ENCODE measurements at places on chromosomes 7 and 10.

GRCh38 chr10:102608487-102608886, 35.8 kb upstream of the TRIM8 start:
- no peak for DNase-seq

DNA sequence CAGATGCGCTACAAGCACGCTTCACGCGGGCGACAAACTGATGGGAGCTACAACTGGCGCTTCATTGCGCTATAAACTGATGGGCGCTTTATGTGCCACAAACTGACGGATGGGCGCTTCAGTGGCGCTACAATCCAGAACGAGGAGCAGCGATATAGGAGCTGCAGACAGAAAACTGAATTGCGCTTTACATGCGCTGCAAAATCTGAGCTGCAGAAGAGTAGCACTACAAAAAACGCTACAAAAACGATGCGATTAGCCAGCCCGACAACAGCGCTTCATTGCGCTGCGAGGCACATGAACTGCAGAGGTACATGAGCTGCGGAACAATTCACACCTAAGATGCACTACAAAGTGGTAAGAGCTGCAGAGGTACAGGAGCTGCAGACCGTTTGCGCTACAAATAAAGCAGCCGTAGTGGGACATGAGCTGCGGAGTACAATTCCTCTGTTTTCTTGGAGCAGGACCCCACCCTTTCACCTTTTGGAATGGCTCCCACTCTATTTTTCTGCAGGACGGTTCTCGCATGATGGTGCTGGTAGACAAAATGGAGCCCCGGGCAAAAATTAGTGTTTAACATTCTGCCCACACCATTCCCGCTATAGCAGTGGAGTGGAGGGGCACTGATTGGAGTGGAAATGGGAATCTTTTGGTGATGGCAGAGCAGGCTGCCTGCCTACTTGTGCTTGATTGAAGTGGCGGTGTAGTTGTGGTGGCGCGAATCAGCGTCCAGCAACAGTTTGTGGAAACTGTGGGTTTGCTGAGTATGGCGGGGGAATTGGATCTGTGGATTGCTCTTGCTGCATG, 1.2 kb upstream of the SGCE start:
- no peak for DNase-seq

DNA sequence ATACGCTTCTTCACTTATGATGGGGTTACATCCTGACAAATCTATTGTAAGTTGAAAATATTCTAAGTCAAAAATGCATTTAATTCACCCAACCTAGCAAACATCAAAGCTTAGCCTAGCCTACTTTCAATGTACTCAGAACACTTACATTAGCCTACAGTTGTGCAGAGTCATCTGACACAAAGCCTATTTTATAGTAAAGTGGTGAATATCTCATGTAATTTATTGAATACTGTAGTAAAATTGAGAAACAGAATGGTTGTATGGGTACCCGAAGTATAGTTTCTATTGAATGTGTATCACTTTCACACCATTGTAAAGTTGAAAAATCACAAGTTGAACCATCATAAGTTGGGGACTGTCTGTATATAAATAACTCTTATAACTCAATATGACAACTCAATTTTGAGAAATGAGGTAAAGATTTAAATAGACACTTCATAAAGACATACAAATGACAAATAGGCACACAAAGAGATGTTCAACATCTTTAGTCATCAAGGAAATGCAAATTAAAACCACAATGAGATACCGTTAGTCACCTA, 73.9 kb downstream of the C10orf90 start:
- DNase-seq: no peak

GRCh38 chr7:156021471-156021870, 209.2 kb upstream of the SHH start:
- no peak for DNase-seq

DNA sequence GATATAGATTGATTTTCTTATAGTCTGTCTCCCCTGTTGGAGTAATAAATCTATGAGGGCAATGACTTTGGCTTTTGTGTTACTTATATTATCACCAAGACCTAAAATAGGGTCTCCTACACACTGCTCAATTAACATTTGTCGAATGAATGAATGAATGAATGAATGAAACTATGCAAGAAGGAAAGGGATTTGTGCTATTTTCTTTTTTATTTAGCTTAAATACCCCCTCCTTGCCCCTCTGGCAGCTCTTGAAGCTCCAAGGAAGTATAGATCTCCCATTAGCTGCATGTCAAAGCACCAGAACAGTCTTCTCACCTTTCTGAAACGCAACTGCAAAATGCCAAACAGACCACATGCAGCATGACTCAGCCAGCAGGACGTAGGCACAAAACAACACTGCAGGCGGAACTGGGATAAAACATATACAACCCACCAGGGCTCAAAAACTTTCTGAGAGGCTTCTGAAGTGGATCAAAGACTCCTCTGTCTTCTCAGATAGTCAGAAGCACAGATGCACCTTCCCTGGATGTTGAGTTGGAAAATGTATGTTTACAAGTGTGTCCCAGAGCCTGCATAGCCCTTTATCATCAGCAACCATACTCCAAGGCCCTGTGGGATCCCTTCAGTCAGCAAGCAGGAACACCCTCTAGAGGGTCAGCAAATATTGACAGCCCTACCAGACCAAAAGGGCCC, 187.8 kb downstream of the NPSR1 start:
- DNase-seq: no peak

DNA sequence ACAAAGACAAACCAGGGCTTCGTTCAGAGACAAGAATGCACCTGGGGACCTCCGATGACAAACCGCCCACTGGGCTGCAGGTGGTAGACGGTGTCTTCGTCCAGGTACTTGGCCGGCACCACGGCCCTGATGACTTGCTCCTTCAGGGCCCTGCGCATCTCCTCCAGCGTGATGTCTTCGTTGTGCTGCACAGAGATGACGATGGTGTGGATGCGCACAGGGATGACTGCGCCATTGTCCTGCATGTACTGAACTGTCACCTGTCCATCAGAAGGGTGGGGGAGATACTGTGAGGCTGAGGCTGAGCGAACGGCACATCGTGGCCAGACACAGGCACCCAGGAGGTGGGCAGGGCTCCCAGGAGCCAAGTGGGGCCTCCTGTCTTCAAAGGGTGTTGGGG, 13.1 kb downstream of the MAT1A start:
- no peak for DNase-seq

Measured in stimulated activated CD8-positive, alpha-beta memory T cell treated with anti-CD3 and anti-CD28 coated beads, Interleukin-7, amount 100 ng/mL, for 1 hour (primary cell).